ENCODE measurements at places on chromosomes 12 and 14.
A peak's percentile ranks its signal among the peaks of the same experiment; 100 is the strongest.

GRCh38 chr12:27922531-27923139, 49.9 kb downstream of the PTHLH start:
- no peak for DNase-seq

DNA sequence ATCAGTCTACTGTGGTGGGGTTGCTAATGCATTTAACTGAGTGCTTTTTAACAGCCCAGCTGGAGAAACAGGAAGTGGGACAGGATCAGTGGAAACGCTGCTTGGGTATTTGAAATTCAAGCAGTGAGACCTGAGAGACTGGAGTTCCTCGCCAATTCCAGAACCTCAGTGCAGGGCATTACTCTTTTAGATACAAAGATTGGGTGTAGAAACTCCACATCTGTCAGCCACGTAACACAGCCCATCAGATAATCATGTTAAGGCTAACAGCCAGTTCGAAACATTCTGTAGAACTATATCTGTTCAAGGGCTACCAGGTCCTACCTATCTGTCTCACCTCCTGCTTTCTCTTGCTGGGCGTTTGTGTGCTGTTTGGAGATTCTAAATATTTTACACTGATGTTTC, 45.5 kb downstream of the RAD52 start:
- DNase-seq = no peak

DNA sequence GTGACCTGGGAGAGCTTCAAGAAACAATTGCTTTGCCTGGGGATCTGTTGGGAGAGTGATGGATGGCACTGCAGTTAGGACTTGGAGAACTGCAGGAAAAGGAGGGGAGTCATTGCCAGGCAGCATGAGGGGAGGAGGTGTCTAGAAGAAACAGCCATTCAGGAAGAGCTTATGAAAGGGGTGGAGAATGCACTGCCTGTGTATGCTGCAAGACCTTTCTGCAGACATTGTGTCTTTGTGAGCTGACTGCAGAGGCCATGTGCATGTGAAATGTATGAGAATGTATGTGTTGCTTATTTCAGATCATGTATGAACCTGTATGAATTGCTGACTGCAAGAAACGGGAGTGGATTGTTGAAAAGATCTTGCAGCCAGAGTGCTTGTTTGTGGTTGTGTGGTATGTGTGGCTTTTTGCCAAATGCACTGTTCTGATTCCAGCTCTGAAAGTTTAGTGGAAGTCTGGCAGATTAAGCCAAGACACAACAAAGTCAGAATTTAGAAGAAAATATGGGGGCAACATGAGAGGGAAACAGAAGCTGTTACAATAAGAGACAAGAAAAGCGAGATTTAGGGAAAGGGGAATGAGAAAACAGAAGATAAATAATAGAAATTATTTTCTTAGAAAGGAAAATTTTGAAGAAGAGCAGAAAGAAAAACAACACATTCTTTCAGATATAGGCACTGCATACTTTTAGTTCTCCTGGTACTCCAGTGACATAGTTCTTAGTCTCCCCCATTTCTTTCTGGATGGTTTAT, 9.8 kb upstream of the RIMKLB start:
- DNase-seq = no peak

DNA sequence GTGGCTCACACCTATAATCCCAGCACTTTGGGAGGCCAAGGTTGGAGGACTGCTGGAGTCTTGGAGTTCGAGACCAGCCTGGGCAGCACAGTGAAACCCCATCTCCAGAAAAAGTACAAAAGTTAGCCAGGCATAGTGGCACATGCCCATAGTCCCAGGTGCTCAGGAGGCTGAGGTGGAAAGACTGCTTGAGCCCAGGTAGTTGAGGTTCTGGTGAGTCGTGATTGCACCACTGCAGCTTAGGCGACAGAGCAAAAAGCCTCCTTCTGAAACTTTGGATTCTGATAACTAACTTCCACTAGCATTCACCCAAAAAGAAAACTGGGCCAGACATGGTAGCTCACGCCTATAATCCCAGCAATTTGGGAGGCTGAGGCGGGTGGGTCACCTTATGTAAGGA, 6.6 kb downstream of the BTBD7 start:
- no peak for DNase-seq

DNA sequence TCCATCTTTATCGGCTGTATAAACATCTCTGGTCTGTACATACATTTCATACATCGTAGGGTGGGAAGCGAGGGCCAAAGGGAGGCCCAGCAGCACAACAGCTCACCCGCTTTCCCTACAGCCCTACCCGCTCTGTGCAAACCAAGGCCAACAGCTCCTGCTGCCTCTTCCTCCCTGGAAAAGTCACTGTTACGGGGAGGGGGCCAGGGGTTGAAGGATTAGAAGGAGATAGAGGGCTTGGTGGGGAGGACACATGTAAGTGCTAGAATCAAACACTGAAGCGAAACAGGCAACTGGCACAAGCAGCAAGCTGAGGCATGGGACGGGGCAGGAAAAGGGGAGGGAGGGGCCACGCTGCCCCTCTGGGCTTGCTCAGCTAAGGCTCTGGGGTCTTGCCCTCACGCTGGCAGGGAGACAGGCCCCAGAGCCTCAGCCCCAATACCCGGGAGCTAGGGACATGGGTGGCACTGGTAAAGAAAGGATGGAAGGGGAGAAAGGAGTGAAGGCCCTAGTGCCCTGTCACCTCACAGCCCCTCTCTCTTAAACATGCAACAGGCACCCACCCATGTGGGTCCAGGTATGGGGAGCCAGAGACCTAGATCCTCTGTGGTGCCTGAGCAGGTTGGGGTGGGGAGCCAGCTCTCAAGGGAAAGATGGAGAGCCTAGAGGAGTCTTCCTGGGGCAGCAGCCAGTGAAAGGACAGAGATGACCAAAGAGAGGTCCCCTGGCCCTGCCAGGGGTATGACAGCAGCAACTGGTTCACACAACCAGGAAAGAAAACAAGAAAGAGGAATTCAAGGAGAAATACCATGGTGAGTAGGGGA, 14.4 kb downstream of the SPRYD3 start:
- DNase-seq = no peak

DNA sequence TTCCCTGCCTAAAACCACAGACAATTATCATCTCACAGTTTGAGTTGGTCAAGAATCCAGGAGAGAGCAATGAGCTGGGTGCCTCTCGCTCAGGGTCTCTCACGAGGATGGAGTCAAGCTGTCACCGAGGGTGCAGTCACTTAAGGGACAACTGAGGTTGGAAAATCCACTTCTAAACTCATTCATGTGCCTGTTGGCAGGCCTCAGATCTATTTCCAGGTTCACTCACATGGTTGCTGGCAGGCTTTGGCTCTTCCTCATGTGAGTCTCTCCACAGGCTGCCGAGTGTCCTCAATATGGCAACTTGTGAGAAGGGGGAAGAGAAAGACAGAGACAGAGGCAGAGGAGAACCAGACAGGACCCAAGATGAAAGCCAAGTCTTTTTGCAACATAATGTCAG, 10.5 kb upstream of the OR10P1 start:
- no peak for DNase-seq

GRCh38 chr12:8452036-8452435, 3.7 kb upstream of the CLEC6A start:
- no peak for DNase-seq

GRCh38 chr14:104441275-104442106, 138.1 kb upstream of the C14orf180 start:
- DNase-seq = no peak

GRCh38 chr12:74286254-74286653, 251.4 kb upstream of the ATXN7L3B start:
- no peak for DNase-seq

DNA sequence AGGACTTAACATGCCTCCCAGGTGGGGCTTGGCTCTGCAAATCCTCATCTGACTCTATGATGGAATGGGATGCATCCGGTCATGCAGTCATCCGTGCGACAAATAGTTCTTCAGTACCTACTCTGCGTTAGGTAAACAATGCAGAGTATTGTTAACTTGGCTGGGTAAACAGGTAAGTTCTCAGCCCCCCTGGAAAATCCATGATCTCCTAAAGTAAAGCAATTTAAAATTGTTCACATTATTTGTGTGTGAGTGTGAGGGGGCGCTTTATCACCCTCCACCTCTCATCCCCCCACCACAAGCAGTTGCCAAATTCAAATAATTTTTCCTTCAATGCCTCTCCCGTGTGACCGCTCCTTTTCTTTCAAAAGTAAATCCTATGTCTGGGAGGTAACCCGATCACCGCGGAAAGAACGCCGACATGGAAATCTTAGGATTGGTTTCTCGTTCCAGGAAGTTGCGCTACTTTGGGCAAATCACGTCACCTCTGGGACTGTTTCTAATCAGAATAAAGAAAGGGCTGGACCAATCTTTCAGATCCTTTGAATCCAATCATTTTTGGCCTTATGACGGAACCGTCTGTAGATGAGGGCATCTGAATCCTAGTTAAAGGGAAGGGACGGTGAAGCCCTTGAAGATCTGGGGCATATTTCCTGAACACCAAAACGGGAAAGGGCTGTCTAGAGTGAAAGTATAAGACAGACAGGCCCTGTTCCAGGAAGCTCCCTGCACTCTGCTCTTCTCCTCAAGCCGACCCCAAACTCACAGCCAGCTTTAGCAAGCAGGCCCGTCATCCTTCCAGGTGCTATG, 44.0 kb upstream of the SINHCAF start:
- DNase-seq = no peak

DNA sequence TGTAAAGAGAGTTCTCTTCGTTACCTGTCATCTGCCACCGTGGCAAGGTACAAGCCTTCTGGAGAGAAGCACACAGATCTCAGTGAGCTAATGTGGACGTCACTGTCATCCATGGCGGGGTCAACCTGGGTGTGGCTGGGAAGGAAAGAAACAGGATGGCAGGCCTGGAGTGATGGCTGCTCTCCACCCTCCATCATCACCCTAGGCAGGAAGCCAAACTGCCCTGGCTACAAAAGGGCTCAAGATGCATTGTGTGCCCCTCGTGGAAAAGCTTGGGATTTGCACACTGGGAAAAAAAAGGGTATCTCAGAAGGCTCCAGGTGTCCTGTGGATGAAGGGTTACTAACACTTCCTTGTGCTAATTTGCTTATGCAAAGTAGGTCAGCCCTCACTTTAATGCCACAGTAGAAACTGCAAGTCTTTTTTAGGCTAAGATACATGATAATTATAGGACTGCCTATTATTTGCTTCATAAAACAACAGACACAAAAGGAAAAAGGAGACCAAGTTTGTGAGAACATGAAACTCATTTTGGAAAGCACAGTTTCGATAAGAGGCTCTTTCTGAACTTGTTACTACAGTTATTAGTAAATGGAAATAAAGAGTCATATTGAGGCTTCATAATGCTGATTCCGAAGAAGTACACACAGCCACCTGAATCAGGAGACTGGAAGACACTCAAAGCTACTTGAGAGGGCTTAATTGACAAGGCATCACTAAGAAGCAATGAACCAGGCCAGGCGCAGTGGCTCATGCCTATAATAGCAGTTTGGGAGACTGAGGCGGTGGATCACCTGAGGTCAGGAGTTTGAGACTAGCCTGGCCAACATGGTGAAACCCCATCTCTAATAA, 18.9 kb downstream of the RFC5 start:
- DNase-seq = peak; percentile 62

GRCh38 chr12:26940516-26941214, 2.4 kb downstream of the FGFR1OP2 start:
- no peak for DNase-seq

DNA sequence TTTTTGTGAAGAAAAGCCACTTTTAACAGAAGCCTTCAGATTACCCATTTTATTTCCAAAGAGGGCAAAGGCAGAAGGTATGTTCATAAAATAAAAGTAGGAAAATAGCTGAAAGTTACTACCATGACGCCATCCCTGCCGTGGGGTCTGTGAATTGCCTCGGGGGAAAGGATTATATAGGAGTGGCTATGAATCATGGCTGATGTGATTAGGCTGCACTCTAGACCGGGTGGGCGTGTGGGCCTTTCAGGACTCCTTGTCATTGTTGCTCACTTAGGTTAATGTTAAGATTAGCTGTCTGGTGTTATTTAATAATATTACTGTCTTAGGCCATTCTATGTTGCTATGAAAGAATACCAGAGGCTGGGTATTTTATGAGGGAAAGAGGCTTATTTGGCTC, 195.5 kb downstream of the EGLN3 start:
- DNase-seq = no peak

GRCh38 chr14:89240414-89240813, 176.6 kb downstream of the FOXN3 start:
- DNase-seq = no peak

- no peak for DNase-seq
Observed at GRCh38 chr14:22112004-22112403, 438.4 kb upstream of the OR4E1 start.

GRCh38 chr12:69738351-69739286, at the start of gene RAB3IP:
Gene RAB3IP, plus strand, starts transcription at chr12:69738860. Its CDS starts 16,549 bp downstream, at chr12:69755409.
- peak; percentile 74 for DNase-seq

DNA sequence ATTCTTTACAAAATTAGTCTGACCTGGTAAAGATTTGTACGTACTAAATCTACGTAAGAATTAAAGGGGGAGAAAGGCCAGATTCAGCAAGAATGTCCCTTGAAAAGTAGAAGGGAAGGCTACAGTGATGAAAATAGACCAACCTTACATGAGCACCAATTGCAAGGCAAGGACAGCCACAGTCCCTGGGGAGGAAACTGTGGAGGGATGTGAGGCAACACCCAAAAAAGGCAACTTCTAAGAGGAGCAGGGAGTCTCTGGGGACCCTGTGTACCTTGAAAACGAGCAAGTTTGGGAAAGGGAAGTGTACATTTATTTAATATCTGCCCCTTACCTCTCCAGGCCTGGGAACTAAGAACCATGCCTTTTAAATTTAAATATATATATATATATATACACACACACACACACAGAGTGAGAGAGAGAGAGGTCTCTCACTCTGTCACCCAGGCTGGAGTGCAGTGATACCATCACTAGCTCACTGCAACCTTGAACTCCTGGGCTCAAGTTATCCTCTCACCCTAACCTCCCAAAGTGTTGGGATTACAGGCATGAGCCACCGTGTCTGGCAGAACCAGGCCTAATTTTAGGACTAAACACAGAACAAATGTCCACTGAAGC, 56.4 kb downstream of the TMCC3 start:
- DNase-seq = no peak

GRCh38 chr14:56821177-56821576, 10.9 kb upstream of the OTX2 start:
- DNase-seq = no peak

- no peak for DNase-seq
Observed at GRCh38 chr14:32019276-32019675, 57.8 kb upstream of the ARHGAP5 start.

GRCh38 chr12:116284396-116284795, 6.9 kb upstream of the MED13L start:
- no peak for DNase-seq

DNA sequence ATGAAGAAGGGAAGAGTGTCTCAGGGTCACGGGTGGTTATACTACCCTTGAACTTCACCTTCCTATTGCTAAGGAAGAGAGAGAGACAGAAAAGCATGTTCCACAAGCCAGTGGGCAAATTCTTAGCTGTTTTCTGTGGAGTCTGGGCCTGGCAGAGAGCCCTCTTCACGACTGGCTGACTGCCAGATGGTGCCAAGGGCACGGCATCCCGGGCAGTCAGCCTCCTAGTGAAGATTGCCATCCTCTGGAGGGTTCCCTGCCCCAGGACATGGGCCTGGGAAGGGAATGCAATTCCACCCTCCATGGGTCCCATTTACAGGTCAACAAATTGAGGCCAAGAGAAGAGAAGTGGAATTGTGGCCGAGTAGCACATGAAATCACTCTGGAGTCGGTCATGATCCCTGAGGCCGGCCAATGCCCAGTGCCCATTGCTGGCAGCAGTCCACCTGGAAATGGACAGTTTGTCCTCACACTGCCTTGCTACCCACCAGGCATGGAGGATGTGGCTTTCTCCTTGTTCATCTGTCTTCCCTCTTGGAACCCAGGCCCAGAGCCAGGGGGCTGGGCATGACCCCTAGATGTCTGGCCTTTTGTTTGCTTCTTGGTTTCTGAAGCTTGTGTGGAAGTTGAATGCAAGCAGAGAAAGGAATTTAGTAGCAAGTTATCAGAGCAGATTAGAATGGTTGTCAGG, 9.9 kb downstream of the TUNAR start:
- DNase-seq = no peak
